A172 (cell line): ENCODE measurements at places on chromosomes 5 and 9. TPM values are rescaled to one million over a fixed set of nuclear protein-coding genes. Genes with fewer than 3 reads are reported as not detected.

ANKRD34B gene
- total RNA-seq, result not detected in 2 replicates

TRUB2 gene
- 28.8 and 30.5 TPM in 2 replicates for total RNA-seq

QRFP gene
- total RNA-seq, result not detected in 2 replicates

CDX1 gene
- total RNA-seq, result not detected in 2 replicates

SRA1 gene
- 55.0 and 57.1 TPM in 2 replicates for total RNA-seq

CFAP157 gene
- total RNA-seq, result not detected in 2 replicates

HTR1A gene
- not detected in 2 replicates for total RNA-seq

CXCL14 gene
- not detected in 2 replicates for total RNA-seq

AK8 gene
- total RNA-seq, result 0.43 and 0.90 TPM in 2 replicates

GLE1 gene
- total RNA-seq, result 97.5 and 101 TPM in 2 replicates

ARRDC1 gene
- total RNA-seq, result 57.3 and 64.3 TPM in 2 replicates

DAPK1 gene
- total RNA-seq, result 17.7 and 25.5 TPM in 2 replicates

PPP2CA gene
- 306 and 365 TPM in 2 replicates for total RNA-seq

FCN2 gene
- total RNA-seq, result not detected in 2 replicates

TLR4 gene
- total RNA-seq, result 11.6 and 18.5 TPM in 2 replicates

THBS4 gene
- total RNA-seq, result 0.05 and 1.2 TPM in 2 replicates

TSLP gene
- total RNA-seq, result not detected in 2 replicates

SLC4A9 gene
- not detected in 2 replicates for total RNA-seq

LEAP2 gene
- 0.38 and 1.9 TPM in 2 replicates for total RNA-seq

FAM153A gene
- not detected in 2 replicates for total RNA-seq

GABRB2 gene
- total RNA-seq, result not detected in 2 replicates

ESM1 gene
- total RNA-seq, result 1.4 and 2.5 TPM in 2 replicates

TTC16 gene
- total RNA-seq, result 0.05 and 0.07 TPM in 2 replicates

NR5A1 gene
- not detected in 2 replicates for total RNA-seq

ZNF367 gene
- 33.7 and 37.6 TPM in 2 replicates for total RNA-seq

SRD5A1 gene
- 51.3 and 62.8 TPM in 2 replicates for total RNA-seq

OR1Q1 gene
- not detected in 2 replicates for total RNA-seq

CEP72 gene
- 4.6 and 14.8 TPM in 2 replicates for total RNA-seq
